ENCODE measurements at places on chromosomes 5 and 9. TPM values are rescaled to one million over a fixed set of nuclear protein-coding genes. Genes with fewer than 3 reads are reported as not detected.

GRCh38 chr5:132181011-132181629 is 46.5 kb downstream of the P4HA2 start:
- H3K4me3 ChIP-seq: no peak overlapping the region
- no peaks in the 10 kb centered on the region for H3K36me3 ChIP-seq
- no peaks in the 10 kb centered on the region for H3K27me3 ChIP-seq
- H3K27ac ChIP-seq: no peak overlapping the region
- no peaks in the 10 kb centered on the region for H3K4me1 ChIP-seq

DNA sequence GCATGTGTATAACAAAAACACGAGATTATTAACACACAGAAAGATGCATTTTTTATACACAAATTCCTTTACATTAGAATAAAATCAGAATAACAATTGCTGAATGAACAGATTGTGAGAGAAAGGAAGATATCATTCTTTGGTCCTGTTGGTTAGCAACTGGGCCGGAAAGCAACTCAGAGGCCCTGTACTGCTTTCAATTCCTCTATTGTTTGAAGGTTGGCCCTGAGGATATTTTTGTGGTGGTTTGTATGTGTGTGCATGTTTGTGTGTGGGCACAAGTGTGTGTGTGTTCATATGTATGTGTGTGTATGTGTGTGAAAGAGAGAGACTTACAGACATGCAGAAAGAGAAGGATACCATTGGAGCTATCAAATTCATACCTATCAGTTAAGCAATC is 356.8 kb upstream of the DMAC1 start:
- no peaks in the 10 kb centered on the region for H3K27me3 ChIP-seq
- no peak overlapping the region for H3K27ac ChIP-seq
- DNase-seq: no peak

- no peaks in the 10 kb centered on the region for H3K27me3 ChIP-seq
- no peaks in the 10 kb centered on the region for H3K36me3 ChIP-seq
- no peak overlapping the region for H3K27ac ChIP-seq
- H3K4me3 ChIP-seq: no peak overlapping the region
Measured at GRCh38 chr5:77143998-77144836, 57.1 kb upstream of the ZBED3 start.

- H3K27me3 ChIP-seq: no peaks in the 10 kb centered on the region
- H3K27ac ChIP-seq: no peak overlapping the region
- H3K36me3 ChIP-seq: no peaks in the 10 kb centered on the region
- no peak overlapping the region for H3K4me3 ChIP-seq
Measured at GRCh38 chr5:110323832-110324231, 402.6 kb downstream of the TMEM232 start.

Gene SRA1
- 58.5 TPM for total RNA-seq

- no peak for DNase-seq
- no peaks in the 10 kb centered on the region for H3K36me3 ChIP-seq
- H3K27ac ChIP-seq: no peak overlapping the region
- no peaks in the 10 kb centered on the region for H3K4me1 ChIP-seq
Measured at GRCh38 chr5:17235731-17236330, 18.4 kb downstream of the BASP1 start.

Gene GHR
- total RNA-seq: 32.1 TPM

DNA sequence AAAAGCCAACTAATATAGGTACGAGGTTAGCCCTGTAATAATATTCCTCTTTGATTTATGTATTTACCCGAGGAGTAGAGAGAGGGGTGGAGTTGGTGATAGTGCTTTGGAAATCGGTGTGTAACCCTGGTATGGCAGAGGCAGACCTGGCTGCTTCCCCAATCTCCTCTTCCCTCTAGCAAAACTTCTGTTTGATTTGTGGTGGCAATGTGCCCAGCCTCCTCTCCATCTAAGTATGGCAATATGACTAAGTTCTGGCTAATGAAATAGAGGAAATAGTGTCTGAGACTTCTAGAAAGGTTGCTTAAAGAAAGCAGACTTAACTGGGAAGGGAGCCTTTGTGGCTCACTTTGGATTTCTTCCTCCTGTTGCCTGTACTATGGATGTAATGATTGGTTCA is 491.1 kb downstream of the ENC1 start:
- H3K36me3 ChIP-seq: no peaks in the 10 kb centered on the region
- no peaks in the 10 kb centered on the region for H3K27me3 ChIP-seq
- no peak for DNase-seq
- no peaks in the 10 kb centered on the region for H3K4me1 ChIP-seq
- no peak overlapping the region for H3K4me3 ChIP-seq

Gene C7
- total RNA-seq: 4.2 TPM

- DNase-seq: no peak
- no peaks in the 10 kb centered on the region for H3K27me3 ChIP-seq
- peaks cover 6% of the 10 kb centered on the region for H3K4me1 ChIP-seq
- no peak overlapping the region for H3K27ac ChIP-seq
Measured at GRCh38 chr5:43315682-43316081, 2.5 kb upstream of the HMGCS1 start.

DNA sequence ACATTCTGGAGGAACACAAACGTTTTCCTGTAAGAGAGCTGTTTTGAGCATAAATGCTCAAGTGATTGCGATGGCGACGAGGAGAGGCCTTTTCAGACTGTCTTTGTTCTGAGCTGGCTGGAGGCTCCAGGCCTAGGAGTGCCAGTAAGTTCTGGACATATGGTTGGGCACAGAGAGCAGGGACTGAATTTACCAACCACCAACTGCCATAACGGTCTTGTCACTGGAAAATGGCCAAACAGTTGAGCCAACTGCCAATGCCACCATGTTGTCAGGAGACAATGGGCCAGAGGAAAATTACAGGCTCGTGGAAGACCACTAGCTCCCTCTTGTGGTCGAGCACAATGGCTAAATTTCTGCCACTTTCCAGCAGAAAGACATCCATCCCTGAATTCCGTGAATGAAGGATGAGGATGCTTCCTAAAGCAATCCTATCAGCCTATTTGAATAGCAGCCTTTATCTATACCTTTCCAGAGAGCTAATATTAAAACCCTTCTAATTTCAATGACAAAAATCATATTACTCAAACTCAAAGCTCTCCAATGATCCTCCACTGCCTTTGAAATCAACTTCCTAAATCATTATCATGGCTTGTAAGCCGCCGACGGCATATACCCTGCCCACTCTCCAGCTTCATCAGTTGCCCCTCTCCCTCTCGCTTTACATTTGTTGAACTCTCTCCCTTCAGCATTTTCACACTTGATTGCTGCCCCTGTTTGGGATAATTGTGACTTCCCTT is 66.9 kb upstream of the GLIS3 start:
- no peak overlapping the region for H3K27ac ChIP-seq
- no peak overlapping the region for H3K4me3 ChIP-seq
- no peaks in the 10 kb centered on the region for H3K36me3 ChIP-seq
- no peaks in the 10 kb centered on the region for H3K27me3 ChIP-seq
- H3K4me1 ChIP-seq: no peaks in the 10 kb centered on the region

Gene C5orf58
- not detected for total RNA-seq

DNA sequence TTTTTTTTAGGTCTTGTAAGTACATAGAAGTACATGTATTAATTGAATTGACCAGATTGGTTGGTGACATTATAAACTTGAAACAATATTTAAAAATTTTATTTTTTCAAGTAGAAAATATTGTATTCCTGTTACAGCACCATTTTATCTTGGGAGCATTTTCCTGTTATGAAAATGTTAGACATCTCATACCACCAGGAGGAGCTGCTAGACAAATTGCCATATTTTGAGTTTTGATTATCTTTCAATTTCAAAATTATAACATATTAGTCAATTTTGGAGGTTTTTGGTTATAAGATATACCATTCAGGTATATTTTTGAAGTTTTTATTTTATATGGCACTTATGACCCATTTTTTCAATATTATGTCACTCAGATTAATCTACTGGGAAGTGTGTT is 84.4 kb downstream of the CNTLN start:
- no peak overlapping the region for H3K4me3 ChIP-seq
- no peaks in the 10 kb centered on the region for H3K27me3 ChIP-seq
- no peaks in the 10 kb centered on the region for H3K36me3 ChIP-seq
- no peak overlapping the region for H3K27ac ChIP-seq
- H3K4me1 ChIP-seq: peaks cover 7% of the 10 kb centered on the region

DNA sequence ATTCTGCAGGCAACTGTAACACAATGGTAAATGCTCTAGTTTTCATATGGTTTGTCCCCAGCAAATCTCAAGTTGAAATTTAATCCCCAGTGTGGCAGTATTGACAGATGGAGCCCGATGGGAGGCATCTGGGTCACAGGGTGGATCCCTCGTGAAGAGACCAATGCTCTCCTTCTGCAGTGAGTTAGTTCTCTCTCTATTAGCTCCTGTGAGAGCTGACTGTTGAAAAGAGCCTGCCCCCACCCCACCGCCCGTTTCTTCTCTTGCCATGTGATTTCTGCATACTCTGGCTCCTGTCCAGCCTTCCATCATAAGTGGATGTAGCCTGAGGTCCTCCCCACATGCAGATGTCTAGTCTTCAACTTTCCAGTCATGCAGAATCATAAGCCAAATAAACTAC is 27.0 kb downstream of the IARS1 start:
- no peaks in the 10 kb centered on the region for H3K27me3 ChIP-seq
- no peak for DNase-seq
- H3K36me3 ChIP-seq: peaks cover 100% of the 10 kb centered on the region
- H3K4me3 ChIP-seq: no peak overlapping the region
- no peak overlapping the region for H3K27ac ChIP-seq

Gene GPX3
- 561 TPM for total RNA-seq

Gene PDLIM4
- total RNA-seq: 5.6 TPM

Gene TAF1L
- not detected for total RNA-seq

DNA sequence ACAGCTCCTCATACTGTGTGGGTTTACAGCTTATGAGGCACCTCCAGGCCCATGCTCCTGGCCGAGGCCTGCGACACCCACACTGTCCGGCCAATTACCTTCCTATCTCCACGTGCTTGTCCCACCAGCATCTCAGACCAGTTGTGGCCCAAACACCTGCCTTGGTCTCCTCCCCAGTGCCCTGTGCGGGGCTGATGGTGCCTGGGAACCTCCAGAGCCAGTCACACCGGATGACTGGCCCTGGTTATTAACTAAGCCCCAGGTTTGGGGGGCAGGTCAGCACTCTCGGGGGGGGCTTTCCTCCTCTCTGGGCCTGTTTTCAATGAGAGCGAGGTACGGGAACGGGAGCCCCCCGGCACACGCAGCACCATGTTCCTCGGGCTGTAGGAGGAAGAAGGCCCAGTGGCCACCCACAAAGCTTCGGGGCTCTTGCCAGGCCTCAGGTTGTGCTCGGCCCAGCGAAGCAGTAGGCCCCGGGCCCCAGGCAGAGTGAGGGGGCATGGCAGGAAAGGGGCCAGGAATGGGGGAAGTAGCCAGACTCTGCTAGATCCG is 76.0 kb upstream of the PHYKPL start:
- no peak overlapping the region for H3K27ac ChIP-seq
- H3K36me3 ChIP-seq: no peaks in the 10 kb centered on the region
- H3K4me1 ChIP-seq: no peaks in the 10 kb centered on the region
- DNase-seq: no peak
- no peaks in the 10 kb centered on the region for H3K27me3 ChIP-seq
- no peak overlapping the region for H3K4me3 ChIP-seq

GRCh38 chr5:132657676-132658380 is at the start of gene IL13:
Gene IL13, plus strand, starts transcription at chr5:132658173. Its CDS starts 14 bp downstream, at chr5:132658187.
- peaks cover 4% of the 10 kb centered on the region for H3K4me1 ChIP-seq
- H3K4me3 ChIP-seq: no peak within 1 kb of the TSS
- peaks cover 9% of the 10 kb centered on the region for H3K27me3 ChIP-seq
- no peak within 1 kb of the TSS for H3K27ac ChIP-seq

DNA sequence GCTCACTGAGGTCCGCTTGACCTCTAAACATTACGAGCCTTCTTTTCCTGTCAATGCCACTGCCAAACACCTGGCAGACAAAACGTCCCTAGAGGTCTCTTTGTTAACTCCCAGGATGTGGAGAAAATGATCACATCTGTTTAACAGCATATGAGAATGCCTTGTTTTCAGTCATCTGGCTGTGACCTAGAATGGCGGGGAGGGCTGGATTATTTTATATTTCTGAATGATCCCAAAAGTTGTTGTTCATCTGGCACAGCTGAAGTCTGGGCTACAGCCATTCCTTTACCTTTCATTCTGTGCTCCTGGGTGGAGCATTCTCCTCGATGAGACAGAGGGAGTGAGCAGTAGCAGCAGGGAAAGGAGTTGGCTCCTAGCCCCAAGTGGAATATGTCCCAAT is 138.2 kb downstream of the PRDM6 start:
- no peak overlapping the region for H3K4me3 ChIP-seq
- no peak overlapping the region for H3K27ac ChIP-seq
- no peaks in the 10 kb centered on the region for H3K4me1 ChIP-seq
- no peaks in the 10 kb centered on the region for H3K36me3 ChIP-seq
- no peak for DNase-seq
- H3K27me3 ChIP-seq: no peaks in the 10 kb centered on the region

Gene PCDHB12
- 0.73 TPM for total RNA-seq

Gene ANGPTL2
- total RNA-seq: 23.0 TPM

- DNase-seq: no peak
- H3K4me3 ChIP-seq: no peak overlapping the region
- H3K36me3 ChIP-seq: no peaks in the 10 kb centered on the region
Measured at GRCh38 chr5:117131876-117132275, 557.3 kb upstream of the SEMA6A start.

GRCh38 chr5:143664623-143665022 is 147.3 kb upstream of the HMHB1 start:
- no peaks in the 10 kb centered on the region for H3K4me1 ChIP-seq
- H3K4me3 ChIP-seq: no peak overlapping the region
- no peak for DNase-seq
- H3K27ac ChIP-seq: no peak overlapping the region
- no peaks in the 10 kb centered on the region for H3K27me3 ChIP-seq

Gene SPATA31C1
- total RNA-seq: not detected

Gene FGF10
- total RNA-seq: 0.86 TPM

Gene BTNL8
- total RNA-seq: 0.19 TPM

- DNase-seq: no peak
- H3K27me3 ChIP-seq: no peaks in the 10 kb centered on the region
- no peak overlapping the region for H3K27ac ChIP-seq
- H3K36me3 ChIP-seq: no peaks in the 10 kb centered on the region
- peaks cover 10% of the 10 kb centered on the region for H3K4me1 ChIP-seq
Measured at GRCh38 chr9:72401396-72401795, 36.4 kb upstream of the ZFAND5 start.

- H3K4me3 ChIP-seq: no peak overlapping the region
- no peaks in the 10 kb centered on the region for H3K27me3 ChIP-seq
- H3K27ac ChIP-seq: no peak overlapping the region
- DNase-seq: no peak
- H3K4me1 ChIP-seq: no peaks in the 10 kb centered on the region
- no peaks in the 10 kb centered on the region for H3K36me3 ChIP-seq
Measured at GRCh38 chr5:135750506-135750905, 84.0 kb upstream of the SLC25A48 start.

Gene EQTN
- not detected for total RNA-seq
